Right lobe of liver (tissue), 6 donors: ENCODE measurements at places on chromosomes 3 and 15. TPM values are rescaled to one million over a fixed set of nuclear protein-coding genes. Genes with fewer than 3 reads are reported as not detected.

The SLC12A1 gene
- total RNA-seq: not detected

The SEC61A1 gene
- 156 TPM for total RNA-seq

The GOLGA8Q gene
- not detected for total RNA-seq

The CYP1A2 gene
- 1.9 TPM for total RNA-seq

The CPA3 gene
- 0.26 TPM for total RNA-seq

The PLSCR5 gene
- total RNA-seq: not detected

The CHRFAM7A gene
- not detected for total RNA-seq

The NOP10 gene
- total RNA-seq: 59.2 TPM

The DGKG gene
- total RNA-seq: 1.8 TPM

The PLIN1 gene
- 2.5 TPM for total RNA-seq

The CCR5 gene
- total RNA-seq: 0.22 TPM

The NOX5 gene
- total RNA-seq: 0.06 TPM

The ACTC1 gene
- 1.4 TPM for total RNA-seq

The RASGRP1 gene
- 0.12 TPM for total RNA-seq

The ALDH1A2 gene
- 8.8 TPM for total RNA-seq

The EXD1 gene
- total RNA-seq: not detected

The ZIC1 gene
- 1.1 TPM for total RNA-seq

The CCRL2 gene
- 1.9 TPM for total RNA-seq

The SLC9C1 gene
- not detected for total RNA-seq

The MFGE8 gene
- 16.5 TPM for total RNA-seq

The KCNMB3 gene
- total RNA-seq: 1.4 TPM

The IL17RE gene
- 1.5 TPM for total RNA-seq

The GRK7 gene
- not detected for total RNA-seq

The ZXDC gene
- total RNA-seq: 23.0 TPM

The TMEM212 gene
- total RNA-seq: not detected

The LRRN1 gene
- total RNA-seq: 0.13 TPM

The DUOX1 gene
- not detected for total RNA-seq

The IL5RA gene
- total RNA-seq: not detected

The FOXL2 gene
- not detected for total RNA-seq

The MYL3 gene
- total RNA-seq: 1.2 TPM

The LAMB2 gene
- total RNA-seq: 167 TPM

The FGF12 gene
- total RNA-seq: 0.75 TPM

The TYRO3 gene
- 1.9 TPM for total RNA-seq

The INKA1 gene
- total RNA-seq: 0.78 TPM

The COL7A1 gene
- 1.2 TPM for total RNA-seq

The SH2D7 gene
- total RNA-seq: not detected

The FILIP1L gene
- total RNA-seq: 0.97 TPM

The NTRK3 gene
- 0.35 TPM for total RNA-seq

The CHL1 gene
- 1.0 TPM for total RNA-seq

The COL6A5 gene
- not detected for total RNA-seq

The SPATA12 gene
- not detected for total RNA-seq

The ZDHHC23 gene
- total RNA-seq: 7.0 TPM

The GTPBP8 gene
- 7.0 TPM for total RNA-seq

The GOLGA6B gene
- 0.19 TPM for total RNA-seq

The CCDC80 gene
- 1.6 TPM for total RNA-seq

The IMPG2 gene
- total RNA-seq: 0.12 TPM

The GOLGA6L6 gene
- total RNA-seq: not detected

The GCNT3 gene
- total RNA-seq: 2.4 TPM

The MYLK gene
- 138 TPM for total RNA-seq

The CCK gene
- not detected for total RNA-seq

The LDHAL6B gene
- not detected for total RNA-seq

The CP gene
- total RNA-seq: 2,114 TPM

The SLC30A4 gene
- 2.4 TPM for total RNA-seq
